ENCODE measurements at places on chromosomes 5 and 9. TPM values are rescaled to one million over a fixed set of nuclear protein-coding genes. Genes with fewer than 3 reads are reported as not detected.

DNA sequence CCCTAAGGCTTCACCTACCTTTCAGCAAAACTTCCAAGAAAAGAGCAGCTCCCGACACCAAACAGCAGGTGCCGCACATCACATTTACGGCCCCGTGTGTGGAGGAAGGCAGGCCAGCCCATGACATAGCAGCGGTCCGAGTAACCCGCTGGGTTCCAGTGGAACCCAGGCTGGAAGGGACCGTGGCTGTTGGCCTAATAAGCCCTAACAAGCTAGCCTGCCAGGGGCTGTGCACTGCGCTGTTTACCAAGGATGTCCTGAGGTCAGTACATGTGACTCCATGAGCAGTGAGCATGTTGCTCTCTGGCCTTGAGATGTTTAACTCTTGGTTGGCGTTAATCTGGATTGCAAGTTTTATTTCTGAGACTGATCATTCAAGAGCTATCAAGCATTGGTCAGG lies 131.5 kb downstream of the FSTL4 start:
- no peak for DNase-seq

GRCh38 chr9:14616188-14616982 lies 76.8 kb downstream of the ZDHHC21 start:
- no peak for DNase-seq

Gene TXNDC8
- not detected for total RNA-seq

DNA sequence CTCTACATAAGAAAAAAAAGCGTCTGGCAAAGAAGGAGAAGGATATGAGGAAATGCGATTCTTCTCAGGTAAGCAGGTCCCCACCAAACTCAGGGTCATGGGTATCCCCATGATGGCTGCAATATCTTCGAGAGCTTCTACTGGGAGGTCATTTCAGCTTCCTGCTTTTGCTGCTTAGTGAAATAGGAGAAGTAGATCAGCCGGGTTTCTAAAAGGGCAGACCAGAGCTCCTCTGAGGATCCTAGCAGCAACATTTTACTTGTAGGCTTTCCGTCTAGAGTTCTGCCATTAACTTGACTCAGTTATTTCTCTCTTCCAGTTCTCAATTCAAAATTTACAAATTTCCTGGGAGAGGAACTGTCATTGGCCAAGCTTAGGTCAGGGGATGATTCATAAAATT lies 134.7 kb downstream of the DPYSL3 start:
- DNase-seq: no peak

DNA sequence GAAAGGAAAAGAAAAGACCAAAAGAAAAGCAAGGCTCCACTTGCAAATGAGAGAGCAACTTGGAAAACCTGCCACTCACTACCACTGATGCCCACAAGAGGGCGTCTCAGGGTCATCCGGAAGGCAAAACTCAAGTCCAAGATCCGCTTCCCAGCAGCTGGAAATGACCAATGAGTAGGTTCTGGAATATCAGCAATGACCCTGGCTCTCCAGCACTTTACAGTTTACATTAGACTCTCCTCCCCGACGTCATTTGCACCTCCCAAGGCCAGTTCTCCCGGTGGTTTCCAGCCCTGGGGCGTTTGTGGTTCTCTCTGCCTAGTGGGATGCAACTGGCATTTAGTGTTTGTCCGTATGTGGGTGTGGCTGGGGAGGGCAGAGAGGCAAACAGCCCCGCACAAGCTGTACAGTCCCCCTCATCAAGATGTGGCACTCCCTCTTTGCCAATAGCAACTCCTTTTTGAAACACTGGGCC lies 193.8 kb upstream of the ZNF618 start:
- DNase-seq: peak; percentile 82

DNA sequence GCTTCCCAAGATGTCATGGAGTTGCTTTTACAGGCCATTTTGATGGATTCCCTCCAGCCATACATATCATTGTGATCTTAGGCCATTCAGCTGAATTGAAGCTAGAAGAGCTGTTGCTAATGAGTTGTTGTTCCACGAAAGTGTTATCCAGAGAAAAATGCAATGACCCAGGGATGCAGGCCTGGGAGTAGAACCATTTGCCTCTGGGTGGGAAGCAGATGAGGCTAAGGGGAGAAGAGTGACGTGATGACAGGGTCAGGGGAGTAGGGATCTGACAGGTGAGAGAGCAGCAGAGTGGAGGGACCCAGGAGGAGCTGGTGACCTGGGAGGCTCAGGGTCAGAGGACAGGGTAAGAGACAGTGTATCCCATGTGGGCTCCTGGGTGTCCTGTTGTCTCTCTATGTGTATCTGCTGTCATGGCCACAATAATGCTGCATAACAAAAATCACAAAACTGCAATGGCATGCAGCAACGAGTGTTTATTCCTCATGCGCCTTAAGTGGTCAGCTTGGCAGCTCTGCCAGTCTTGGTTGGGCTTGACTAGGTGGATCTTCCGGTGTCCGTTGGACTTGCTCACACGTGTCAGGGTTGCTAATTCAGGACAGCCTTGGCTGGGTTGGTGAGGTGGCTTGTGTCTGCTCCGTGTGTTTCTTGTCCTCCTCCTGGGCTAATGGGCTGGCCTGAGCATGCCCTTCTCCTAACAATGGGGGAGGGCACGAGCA lies 90.6 kb downstream of the LIFR start:
- DNase-seq: no peak

DNA sequence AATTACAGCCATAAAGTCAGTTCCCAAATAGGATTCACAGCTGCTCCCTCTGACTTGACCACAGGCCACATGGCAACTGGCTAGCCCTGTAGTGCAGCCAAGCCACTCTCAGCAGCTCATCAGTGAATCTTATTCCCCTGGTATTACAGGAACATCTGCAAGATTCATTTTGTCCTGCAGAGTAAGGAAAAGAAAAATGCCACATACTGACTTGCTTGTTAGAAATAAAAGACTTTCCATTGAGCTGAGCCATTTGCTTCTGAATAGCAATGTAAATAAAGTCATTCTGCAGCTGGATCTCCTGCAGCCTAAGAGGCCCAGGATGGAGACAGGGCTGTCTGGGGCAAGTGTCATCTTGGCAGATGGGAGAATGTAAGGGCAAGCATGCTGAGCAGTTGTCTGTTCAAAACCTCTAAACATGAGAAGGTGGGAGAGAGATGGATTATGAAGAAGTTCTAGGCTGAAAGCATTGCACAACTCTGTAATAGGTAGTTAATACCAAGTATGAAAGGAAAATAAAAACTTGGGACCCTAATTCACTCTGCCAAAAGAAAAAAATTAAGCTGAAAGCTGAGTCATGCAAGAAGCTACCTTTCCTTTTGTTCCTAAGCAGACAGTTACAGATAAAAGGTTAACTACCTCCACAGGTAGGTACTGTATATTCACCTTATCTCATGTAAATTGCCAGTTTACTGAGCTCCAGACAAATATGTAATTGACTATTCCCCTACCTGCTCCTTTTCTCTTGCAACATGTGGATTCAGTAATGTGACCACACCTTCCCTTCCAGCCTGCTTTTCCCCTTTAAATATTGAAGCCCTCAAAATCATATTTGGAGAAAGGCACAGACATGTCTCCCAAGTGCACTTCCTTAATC lies 244.4 kb upstream of the RAI14 start:
- no peak for DNase-seq

DNA sequence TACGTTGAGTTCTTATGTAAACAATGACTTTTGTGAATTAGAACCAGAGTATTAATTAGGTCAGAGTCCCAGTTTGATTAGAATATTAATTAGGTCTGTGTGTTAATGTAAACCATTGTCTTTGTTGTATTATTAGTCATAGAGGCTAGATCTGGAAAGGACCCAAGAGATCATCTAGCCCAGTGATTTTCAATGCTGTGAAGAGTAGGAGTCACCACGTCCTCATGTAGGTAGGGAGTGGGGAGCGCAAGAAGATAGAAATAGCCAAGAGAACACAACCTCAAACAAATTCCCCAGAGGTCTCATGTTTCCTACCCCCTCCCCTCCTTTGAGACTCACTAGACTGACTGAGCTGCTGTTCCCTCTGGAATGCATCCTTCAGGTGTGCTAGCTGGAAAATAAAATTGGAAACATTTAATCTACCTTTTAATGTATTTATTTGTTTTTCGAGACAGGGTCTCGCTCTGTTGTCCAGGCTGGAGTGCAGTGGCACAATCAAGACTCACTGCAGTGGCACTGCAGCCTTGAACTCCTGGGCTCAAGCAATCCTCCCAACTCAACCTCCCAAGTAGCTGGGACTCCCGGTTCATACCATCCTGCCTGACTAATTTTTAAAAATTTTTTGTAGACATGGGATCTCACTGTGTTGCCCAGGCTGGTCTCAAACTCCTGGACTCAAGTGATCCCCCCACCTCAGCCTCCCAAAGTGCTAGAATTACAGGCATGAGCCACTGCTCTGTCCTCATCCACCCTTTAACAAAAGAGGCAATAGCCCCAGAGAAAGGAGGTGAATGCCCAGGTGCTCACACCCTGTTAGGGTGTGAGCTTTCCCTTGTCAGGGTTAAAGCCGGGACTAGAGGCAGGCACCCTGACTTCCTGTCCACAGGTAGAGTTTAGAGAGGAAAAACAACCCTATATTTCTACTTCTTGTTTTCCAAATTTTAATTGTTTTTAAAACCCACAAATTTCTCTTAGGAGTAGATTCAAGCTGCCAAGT lies 92.9 kb downstream of the INIP start:
- DNase-seq: no peak

Gene ERAP2
- 0.08 TPM for total RNA-seq

DNA sequence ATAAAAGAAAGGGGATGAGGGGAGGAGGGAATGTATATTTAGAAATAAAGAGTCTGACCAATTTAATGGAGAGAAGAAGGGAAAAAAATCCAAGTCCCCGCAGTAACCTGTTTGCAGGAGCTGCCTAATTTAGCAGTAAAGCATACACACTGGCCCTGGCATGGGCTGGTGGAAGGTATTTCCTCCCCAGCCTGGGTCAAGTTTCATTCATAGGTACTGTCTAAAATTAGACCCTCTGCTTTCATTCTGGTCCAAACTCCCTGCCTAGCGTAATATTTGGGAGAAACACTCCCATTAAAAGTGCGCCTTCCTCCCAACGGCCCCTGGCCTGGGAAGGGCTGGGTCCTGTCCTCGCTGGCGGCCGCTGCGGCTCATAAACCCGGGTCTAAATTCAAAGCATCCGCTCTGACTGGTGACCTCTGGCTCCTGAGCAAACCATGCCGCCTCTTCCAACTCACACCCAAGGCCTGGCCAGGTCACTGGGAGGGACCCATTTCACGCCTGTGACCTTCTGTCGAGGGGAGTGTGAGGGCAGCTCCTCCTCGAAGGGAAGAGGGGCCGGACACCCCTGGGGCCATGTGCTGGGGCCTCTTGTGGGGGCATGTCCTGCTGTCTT lies 123.2 kb downstream of the FGF18 start:
- DNase-seq: no peak

Gene QRFP
- total RNA-seq: not detected

Gene THBS4
- 3.0 TPM for total RNA-seq

- no peak for DNase-seq
Measured at GRCh38 chr5:132070460-132071337, 2.9 kb upstream of the CSF2 start.

- no peak for DNase-seq
Measured at GRCh38 chr5:126745259-126745992, 31.5 kb upstream of the LMNB1 start.

Gene RC3H2
- total RNA-seq: 66.8 TPM

GRCh38 chr5:158513490-158514318 lies 586.0 kb downstream of the EBF1 start:
- no peak for DNase-seq

- DNase-seq: no peak
Measured at GRCh38 chr5:84688566-84688965, 303.9 kb upstream of the EDIL3 start.

DNA sequence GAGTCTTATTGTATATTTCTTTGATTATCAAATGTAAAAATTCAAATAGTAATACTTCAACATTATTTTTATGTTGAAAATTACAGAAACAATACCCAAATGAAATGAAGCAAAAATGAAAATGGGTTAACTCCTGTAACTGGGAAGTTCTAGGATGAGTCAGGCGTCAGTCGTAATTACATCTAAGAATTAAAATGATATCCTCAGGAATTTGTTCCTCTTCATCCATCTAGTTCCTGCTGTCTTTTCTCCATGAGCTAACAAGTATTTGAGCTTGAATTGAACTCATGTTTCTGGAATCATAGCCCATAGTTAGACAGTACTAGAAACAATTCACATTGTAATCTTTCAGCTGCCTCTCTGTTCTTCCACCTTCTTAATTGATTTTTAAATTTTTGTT lies 568.3 kb upstream of the TLE4 start:
- no peak for DNase-seq

DNA sequence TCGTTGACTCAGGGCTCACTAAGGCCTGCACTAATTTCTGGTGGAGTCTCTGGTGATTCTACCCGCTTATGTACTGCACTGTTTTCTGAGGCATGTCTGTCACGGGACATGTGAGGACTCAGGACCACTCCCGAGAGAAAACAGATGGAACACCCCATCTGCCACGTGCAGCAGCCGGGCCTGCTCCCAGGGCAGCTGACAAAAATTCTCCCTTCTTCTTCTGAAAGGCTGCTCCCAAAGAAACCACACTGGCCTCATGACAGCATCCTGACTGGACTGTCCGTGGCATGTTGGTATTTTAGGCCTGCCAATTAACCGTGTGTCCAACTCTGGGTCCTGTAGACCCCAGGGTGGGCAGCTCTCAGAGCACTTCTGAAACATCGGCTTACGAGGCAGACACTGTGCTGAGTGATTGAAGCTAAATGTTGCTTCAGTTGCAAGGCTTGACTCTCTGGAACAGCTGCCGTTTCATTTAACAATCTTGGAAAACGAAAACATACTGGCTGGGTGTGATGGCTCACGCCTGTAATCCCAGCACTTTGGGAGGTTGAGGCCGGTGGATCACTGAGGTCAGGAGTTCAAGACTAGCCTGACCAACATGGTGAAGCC lies 39.0 kb downstream of the FAM240B start:
- no peak for DNase-seq

Gene IFNE
- total RNA-seq: not detected

GRCh38 chr9:5574097-5574496 lies 54.8 kb upstream of the RIC1 start:
- no peak for DNase-seq

Gene PLPP7
- total RNA-seq: 4.9 TPM

GRCh38 chr9:134619448-134619982 lies 22.1 kb upstream of the COL5A1 start:
- no peak for DNase-seq

DNA sequence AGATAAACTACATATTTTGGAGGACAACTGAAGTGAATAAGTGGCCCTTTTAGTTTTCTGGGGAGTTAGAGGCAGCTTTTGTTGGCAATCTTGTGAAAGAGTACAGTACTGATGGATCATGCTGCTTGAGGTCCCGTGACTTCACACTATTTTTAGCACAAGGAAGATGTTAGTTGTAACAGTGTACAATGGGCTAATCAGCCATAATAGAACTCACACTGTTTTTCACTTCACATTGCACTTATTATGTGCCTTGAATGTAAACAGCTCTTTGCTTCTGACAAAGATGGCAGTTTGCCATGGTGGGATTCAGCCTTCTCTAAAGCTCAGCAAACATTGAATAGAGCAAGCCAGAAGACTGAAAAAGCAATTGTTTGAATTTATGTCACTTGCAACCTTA lies 176.7 kb upstream of the ZNF608 start:
- no peak for DNase-seq
